KBM-7 (cell line): ENCODE measurements at places on chromosomes 2 and 18.

DNA sequence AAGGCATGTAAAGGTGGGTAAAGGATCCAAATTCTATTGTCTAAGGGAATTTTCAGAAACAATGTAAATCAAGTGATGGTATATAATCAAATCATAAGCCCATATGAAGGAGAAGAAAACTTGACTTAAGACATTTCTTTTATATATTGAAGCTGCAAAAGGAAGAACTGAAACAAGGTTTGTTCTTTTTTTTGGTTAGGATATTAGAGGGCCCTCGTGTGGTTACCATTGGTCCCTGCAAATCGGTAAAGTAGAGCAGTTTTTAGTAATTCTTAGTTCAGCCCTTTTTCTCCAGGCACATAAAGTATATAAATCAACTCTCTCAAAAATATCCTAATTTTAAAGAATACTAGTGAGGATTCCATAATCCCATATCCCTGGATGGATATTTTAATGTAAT is 105.6 kb upstream of the STK17B start:
- peak; percentile 78 for DNase-seq

- DNase-seq, result no peak
Observed at GRCh38 chr2:109225170-109225782, 96.3 kb downstream of the SH3RF3 start.

GRCh38 chr18:2180586-2180985 is 390.7 kb downstream of the METTL4 start:
- peak; percentile 31 for DNase-seq

GRCh38 chr18:46253498-46253897 is 149.3 kb downstream of the HAUS1 start:
- no peak for DNase-seq

DNA sequence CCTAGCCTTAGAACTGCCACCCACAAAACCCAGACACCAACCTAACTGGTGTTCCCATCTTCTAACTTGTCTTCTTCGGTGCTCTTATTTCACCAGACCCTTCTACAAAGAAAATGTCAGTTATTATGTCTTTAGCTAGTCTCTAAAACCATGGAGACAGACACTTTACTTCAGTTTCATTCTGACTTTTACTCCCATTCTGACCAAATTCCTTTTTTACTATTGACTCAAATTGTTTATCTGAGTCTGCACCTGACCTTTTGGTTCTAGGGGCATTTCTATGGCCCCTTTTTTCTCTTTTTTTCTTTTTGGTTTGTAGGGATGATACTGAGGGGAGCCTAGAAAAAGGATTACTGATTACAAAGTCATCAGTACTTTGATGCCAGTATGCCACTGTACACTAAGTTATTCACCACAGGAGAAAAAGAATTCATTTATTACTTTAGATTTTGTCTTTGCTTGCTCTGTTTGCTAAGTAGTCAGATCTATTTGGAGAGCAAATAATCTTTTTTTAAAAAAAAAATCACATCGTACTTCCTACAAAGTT is 6.8 kb upstream of the SLC1A4 start:
- no peak for DNase-seq

DNA sequence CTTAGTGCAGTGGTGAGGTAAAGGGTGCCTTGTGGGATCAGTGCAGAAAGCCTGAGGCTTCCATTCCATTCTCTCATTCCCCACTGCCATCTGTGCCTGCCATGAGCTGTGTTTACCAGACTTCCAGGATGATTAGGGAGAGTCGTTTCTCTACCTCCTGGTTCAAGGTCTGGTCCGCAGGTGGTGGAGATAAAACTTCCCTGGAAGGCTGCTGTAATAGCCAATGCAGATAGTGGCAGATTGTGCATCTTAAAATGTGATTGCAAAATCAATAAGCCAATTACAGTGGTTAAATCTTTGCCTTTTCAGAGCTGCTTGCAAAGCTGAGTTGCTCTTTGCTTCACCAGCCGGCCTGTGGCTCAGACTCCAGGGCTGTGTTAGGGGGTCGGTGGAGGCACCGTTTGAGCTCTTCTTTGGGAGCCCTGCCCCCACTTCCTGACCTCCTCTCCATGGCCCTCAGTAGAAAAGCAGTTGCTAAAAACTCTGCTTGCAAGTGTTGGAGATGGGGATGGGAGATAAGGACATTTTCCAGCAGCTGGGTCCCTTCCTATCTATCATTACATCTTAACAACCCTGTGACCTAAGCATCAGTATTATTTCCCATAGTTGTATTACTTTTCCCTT is 95.2 kb upstream of the HS6ST1 start:
- peak; percentile 62 for DNase-seq

DNA sequence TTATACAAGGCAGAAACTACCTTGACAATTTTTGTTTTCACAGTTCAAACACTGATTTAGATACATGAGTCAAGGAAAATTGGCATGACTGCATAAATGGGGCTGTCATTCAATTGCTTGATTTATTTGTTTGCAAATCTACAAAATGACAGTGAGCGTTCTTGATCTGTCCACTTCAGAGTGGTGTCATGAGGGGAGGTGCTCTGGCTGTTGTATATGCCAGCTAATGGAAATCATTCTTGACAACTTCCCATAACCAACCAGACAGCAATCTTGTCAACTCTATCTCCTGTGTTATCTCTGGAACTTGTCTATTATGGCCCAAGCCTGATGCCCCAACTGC is 120.6 kb upstream of the UGP2 start:
- no peak for DNase-seq

GRCh38 chr2:105885456-105885855 is 140.7 kb downstream of the NCK2 start:
- DNase-seq, result no peak

GRCh38 chr2:24853996-24854395 is 60.8 kb downstream of the CENPO start:
- no peak for DNase-seq

DNA sequence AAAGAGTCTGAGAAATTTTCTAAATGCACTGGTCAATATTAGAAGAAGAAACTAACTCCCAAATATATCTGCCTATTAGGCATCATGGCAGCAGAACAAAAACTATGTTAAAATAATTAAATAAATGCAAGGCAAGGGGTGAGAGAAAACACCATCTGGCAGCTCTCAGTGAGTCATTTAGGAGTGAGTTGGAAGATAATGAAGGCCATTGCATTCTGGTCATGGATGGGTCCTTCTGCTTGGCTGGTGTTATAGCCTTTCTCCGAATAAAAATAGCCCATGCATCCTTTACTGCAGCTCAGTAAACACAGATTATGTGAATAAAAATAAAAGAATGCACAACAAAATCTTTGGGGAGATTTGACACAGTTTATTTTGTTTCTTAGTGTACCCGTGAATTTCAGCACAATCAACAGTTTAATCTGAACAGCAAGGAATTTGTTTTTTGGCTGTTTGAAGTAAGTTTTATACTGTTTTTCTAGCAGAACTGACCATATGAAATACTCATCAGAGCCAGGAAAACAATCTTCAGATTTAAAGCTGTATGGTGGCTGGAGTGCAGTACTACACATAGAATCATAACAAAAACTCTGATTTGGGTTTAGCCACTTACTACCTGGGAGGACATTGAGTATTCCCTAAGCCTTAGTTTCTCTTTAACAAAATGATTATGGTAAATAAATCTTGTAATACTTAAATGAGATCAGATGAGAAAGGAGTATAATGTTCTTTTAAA is 225.1 kb upstream of the ITGA4 start:
- no peak for DNase-seq

- DNase-seq, result no peak
Observed at GRCh38 chr2:68193787-68194372, 36.2 kb downstream of the PNO1 start.

DNA sequence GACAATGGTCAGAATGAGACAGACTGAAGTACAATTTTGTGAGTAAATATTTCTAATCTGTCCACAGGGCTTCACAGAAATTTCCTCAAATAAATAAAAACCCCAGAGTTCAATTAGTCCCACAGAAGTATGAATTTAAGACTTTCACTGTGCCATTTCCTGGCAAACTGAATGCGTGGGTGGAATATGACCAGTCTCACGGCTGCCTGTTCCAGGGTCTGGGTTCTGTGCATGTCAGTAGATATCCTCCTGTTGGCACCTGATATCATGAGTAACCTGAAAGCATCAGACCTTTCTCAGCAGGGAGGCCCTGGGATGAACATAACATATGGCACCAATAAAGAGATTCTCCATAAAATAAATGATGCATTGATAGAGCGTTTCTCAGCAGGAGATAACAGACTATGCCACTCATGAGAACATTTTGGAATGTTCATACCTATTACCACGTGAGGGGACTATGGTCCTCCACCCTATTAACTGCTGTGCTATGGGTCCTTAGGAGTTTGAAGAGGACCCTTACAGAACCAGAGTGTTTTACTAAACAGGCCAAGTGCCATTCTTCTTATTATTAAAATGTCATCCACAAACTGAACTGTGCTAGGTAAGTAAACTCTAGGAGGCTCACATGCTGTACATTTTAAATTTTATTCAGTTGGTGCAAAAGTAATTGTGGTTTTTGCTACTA is 10.6 kb upstream of the MALL start:
- DNase-seq, result no peak

DNA sequence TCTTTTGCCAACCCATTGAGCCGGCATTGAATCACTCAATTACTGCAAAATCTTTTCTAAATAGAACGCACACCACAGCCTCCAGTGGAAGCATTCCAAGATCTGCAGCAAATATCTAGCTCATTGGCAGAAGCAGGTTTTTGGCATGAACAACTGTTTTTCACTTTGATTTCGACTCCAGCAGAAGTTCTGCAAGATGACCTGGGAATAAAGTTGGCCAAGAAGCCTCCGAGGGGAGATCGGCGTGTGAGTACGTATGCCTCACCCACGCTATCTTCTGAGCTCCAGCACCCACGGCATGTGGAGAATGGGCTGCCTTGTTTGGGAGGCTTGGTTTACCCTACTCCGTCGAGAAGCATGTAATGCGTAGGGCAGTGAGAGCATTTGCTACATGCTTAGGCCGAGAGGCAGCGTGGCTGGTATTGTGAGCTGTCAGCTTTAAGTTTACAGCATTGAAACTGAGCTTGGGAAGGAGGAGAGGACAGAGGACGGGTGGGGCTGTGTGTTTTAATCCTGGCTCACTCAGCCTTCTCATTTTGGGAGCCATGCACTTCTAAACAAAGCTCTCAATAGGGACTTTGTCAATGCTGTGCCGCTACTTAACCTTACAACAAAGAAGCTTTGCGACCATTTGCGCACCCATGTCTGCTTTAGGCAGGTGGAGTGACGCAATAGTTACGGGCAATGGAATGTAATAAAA is 10.5 kb downstream of the PCARE start:
- no peak for DNase-seq

- no peak for DNase-seq
Observed at GRCh38 chr2:20689428-20690264, 22.7 kb downstream of the GDF7 start.

DNA sequence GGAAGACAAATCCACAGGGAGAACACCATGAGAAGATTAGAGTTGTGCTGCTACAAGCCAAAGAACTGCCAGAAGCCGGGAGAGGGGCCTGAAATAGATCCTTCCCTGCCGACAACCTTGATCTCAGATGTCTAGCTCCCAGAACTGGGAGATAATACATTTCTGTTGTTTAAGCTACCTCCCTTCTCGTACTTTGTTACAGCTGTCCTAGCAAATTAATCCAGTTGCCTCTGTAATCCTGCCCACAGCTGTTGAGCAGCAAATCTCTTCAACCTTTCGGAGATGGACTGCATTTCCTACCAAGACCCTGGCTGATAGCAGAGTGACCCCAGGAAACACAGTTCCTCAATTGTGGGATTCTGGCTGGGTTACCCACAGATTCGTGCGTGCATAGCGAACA is 2.6 kb upstream of the TBC1D8 start:
- DNase-seq, result no peak

DNA sequence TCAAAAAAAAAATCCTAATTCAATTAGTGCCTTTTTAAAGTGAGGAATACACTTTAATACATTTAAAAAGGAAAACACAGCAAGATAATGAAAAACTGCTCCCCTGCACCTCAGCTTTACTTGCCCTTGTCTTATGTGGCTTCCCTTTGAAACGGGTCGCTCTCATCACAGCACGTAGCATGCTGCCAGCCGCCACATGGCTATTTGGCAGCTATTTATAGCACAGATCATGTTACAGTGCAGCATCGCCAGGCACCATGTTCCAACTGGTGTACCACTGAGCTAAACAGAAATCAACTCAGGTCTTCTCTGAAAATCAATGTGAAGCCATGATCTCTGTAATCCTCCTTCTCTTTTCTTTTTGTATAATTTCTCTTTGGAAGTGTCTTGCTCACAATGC is 65.1 kb downstream of the TMEM182 start:
- peak; percentile 58 for DNase-seq

DNA sequence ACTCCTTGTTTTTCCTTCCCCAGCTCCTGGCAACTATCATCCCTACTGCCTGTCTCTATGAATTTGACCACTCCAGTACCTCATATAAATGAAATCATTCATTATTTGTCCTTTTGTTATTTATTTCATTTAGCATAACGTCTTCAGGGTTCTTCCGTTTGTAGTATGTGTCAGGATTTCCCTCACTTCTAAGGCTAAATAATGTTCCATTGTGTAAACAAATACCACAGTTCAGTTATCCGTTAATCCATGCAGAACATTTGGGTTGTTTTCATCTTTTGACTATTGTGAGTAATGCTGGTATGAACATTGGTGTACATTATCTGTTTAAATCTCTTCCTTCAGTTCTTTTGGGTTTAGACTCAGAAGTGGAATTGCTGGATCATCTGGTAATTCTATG is 18.8 kb downstream of the DYNC2LI1 start:
- no peak for DNase-seq

DNA sequence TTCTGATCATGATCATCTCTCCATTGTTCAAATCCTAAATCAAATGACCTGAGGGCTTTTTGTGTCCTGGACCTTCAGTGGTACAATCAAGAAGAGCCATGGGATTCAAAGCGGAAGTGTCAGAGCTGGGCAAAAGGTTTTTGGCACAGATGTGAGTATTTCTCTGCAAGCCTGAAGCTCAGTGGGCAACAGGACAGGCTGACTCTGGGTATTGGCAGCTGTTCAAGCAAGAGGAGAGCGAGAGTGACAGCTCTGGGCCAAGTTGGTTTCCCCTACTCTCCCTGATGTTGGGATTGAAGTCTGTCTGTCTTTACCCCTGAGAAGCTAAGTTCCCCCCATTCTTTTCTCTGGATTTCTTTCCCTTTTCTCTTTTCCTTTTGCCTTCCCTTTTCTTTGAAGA is 33.3 kb downstream of the DSEL start:
- DNase-seq, result no peak

DNA sequence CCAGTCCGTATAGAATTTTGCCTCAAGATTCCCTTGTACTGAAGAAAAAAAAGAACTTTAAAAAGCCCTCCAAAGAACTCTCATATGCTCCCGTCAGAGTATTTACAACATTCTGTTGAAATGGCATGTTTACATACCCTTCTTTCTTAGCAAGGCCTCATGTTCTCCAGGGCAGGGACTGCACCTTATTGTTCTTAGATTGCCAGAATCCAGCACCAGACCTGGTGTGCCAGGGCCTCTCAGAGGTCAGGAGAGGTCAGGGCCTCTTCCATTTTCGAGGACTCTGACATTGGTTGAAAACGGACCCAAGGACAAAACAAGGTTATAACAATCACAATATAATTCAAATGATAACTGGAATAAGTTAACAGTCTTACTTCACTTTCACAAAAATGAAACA is 78.2 kb downstream of the TNP1 start:
- no peak for DNase-seq
